Hematopoietic multipotent progenitor cell treated with erythropoietin and hydrocortisone succinate and interleukin-3 and kit ligand, for 17 days (in vitro differentiated cells): ENCODE measurements at places on chromosomes 11 and 22.

- no peak for DNase-seq
Measured at GRCh38 chr11:101003468-101003867, 126.1 kb downstream of the PGR start.

DNA sequence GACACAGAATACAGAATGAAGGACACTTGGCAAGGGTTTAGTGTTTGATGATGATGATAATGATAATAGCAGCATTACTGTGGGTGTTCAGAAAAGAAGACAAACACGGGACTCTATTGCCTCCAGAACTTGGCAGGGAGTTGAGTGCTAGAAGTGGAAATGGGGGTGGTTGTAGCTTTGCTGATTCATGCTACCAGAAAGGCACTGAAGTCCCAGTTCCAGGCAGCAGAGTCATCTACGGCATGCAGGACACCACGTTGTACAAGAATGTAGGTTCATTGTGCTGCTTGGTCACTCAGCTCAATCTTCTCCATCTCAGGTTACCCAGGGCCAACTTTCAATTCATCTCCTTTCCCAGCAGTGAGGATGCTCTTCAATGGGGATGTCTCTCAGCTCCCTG, 115.7 kb downstream of the NTM start:
- no peak for DNase-seq

DNA sequence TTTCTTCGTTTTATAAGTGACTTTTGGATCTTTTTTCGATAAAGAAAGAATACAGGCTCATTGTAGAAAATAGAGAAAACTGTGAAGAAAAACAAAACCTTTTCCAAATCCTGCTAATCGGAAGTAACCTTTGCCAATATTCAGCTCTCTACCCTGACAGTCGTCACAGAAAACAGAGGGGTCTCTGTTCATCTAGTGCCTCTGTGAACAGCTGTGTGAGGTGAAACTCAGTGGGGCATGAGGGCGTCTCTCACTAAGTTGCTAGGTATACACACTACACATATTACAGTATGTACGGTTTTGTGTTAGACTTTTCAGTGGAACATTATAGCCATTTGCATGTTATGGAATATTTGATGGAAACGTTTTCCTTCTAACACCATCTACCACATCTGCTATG, 39.4 kb downstream of the DHCR7 start:
- no peak for DNase-seq

GRCh38 chr11:114200351-114201133, 95.7 kb upstream of the NNMT start:
- DNase-seq, result no peak

- DNase-seq, result no peak
Measured at GRCh38 chr11:36763187-36763586, 165.2 kb upstream of the RAG2 start.

- no peak for DNase-seq
Measured at GRCh38 chr22:46432164-46433068, 96.9 kb downstream of the TRMU start.

DNA sequence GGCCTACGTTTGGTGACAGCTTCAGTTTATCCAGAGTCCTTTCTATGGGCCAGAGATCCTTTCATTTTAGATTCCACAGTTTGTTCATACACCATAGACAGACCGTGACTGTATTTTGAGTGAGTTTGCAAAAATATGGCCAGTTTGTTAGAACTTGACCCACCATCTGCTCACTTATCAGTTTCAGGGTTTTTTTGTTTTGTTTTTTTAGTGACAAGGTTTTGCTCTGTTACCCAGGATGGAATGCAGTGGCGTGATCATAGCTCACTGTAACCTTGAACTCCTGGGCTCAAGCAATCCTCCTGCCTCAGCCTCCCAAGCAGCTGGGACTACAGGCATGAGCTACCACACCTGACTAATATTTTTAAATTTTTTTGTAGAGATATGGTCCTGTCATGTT, 9.1 kb upstream of the CKAP5 start:
- no peak for DNase-seq

DNA sequence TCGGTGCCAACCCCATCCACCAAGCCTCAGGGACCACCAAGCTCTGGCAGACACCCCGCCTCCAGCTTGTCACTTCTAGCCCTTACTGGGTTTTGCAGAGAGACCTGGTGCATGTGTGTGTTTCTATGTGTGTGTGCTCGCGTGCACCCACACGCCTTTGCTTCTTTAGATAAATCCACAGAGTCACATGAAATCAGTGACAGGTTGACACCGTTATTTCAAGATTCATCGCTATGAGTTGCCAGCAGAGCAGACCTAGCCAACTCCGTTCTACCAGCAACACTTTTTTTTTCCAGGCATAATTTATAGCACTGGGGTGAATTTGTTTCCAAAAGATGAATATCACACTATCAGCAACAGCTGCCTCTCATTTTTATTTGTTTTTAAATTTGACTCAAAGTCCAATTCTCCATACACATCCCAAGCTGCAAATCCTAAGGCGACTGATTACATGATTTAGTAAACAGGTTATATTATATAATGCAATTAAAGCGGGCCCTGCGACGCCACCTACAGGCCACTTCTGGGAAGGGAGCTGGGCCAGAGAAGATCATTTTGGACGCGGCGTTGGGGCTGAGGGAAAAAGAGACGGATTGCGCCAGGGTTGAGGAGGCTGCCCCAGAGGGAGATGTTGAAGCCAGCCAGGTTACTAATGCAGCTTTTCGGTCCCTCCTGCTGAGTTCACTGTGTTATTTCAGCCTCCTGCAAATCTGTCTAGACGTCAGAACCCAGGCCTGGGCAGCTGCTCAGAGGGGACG, 150.5 kb downstream of the FEZ1 start:
- peak; percentile 5 for DNase-seq

DNA sequence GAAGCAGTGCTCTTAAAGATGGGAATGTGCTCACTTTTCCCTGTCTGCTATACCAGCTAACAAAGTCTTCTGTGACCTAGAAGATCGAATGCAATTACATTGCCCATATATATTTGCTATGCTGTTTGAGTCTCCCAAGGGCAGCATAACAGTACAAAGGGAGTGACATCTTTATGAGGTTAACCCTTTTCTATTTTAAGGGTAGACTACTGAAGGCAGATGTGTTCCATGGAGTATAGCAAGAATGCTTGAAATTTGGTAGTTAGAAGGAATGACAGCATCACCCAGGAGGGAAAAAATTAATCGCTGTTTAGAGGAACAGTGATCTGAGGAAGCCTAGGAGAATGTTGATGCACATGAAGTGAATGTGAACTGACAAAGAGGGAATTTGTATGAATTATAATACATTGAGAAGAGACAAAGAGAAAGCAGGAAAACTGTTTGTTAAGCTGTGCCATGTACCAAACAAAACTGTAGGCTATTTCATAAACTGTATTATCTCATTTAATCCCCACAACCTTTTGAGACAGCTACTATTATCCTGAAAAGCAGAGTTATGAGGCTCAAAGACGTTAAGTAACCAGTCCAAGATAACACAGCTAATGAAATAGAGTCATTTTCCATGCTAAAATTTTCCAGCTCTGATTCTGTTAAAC, 13.0 kb downstream of the MAML2 start:
- no peak for DNase-seq

- no peak for DNase-seq
Measured at GRCh38 chr11:131822506-131822905, 452.1 kb downstream of the NTM start.

DNA sequence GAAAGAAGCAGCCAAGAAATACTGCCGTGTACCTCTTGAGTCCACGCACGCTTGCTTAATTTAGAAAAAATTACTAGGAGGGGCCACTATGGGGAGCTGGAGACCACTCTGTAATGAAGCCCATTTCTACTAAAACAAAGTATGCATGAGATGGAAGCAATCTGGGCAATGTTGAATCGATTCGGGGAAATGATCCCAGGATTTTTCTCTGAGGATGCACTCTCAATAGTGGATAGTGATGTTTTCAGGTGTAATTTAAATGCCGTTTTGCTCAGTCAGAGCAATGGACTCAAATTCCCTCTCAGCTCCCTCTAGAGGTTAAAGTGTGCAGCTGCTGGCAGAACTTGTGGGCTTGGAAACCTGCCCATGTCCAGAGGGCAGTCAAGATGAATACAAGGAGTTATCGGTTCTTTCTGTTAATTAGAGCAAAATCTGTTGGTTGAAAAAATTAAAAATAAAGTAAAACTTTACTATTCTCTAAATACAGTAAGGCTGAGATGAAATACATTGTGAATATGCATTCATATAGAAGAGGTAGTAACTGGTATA, 64.1 kb downstream of the ME3 start:
- DNase-seq, result peak; percentile 39

GRCh38 chr11:77467993-77468392, 5.9 kb downstream of the PAK1 start:
- no peak for DNase-seq

- no peak for DNase-seq
Measured at GRCh38 chr11:121417055-121417551, 35.0 kb upstream of the SORL1 start.

DNA sequence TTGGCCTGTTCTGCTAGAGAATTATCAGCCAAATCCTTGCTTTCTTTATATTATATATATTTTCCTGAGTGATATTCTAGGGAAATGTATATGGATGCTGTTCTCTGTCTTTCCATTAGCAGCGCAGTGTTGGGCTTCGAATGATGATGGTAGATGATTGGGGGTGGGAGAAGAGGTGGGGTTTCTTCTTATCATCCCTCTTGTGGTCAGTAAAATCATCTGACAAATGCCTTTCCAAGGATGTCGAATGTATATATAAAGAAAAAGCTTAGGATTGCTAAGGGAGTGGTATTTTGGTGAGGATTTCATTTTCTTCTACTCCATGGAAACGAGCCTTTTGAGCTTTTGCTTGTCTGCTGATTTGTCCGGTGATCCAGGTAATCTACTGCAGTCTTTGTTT, 48.9 kb downstream of the ARHGEF12 start:
- no peak for DNase-seq

GRCh38 chr22:36258701-36259614, 6.0 kb downstream of the APOL1 start:
- no peak for DNase-seq

- no peak for DNase-seq
Measured at GRCh38 chr22:37633625-37634416, 5.6 kb upstream of the SH3BP1 start.
